ENCODE measurements at places on chromosomes 5 and 9.

DNA sequence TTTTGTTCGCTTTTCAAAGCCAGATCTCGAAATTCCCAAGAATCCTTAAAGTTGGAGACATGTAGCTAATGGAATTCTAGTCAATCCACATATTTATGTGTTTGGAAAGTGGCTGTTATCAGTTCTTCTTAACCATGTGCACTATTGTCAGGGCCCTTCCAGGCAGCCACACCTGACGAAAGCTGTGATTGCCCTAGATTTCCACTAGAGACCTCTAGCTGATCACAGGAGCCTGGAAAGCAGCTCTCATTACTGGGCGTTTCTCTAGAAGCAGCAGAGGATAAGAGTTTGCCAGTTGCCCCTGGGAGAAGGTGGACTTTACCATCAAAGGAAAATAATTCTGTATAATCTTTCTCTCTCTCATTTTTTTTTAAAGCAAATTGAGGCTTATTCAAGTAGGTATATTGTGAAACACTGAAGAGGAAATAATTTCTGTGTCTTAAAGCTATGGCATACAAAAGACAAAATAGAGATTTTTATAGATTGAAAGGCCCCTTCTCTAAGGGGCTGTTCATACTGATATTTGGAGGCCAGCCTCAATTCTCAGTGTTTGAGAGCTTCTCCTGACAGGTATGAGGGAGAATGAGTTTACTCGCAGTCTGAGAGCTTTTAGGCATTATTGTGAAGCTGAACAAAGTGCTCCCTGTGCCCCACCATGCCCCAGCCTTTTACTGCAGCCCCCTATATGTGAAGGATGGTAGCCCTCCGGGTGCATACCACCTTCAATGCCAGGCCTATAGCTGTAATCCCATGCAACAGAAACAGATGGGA is 405.4 kb upstream of the ACTBL2 start:
- no peaks in the 10 kb centered on the region for H3K36me3 ChIP-seq
- DNase-seq = no peak
- peaks cover 5% of the 10 kb centered on the region for H3K4me1 ChIP-seq
- H3K27ac ChIP-seq = no peak overlapping the region

GRCh38 chr5:173299820-173300219 is 28.4 kb downstream of the STC2 start:
- H3K27ac ChIP-seq = no peak overlapping the region
- H3K4me1 ChIP-seq = no peaks in the 10 kb centered on the region
- no peak for DNase-seq
- no peaks in the 10 kb centered on the region for H3K27me3 ChIP-seq
- H3K36me3 ChIP-seq = no peaks in the 10 kb centered on the region

DNA sequence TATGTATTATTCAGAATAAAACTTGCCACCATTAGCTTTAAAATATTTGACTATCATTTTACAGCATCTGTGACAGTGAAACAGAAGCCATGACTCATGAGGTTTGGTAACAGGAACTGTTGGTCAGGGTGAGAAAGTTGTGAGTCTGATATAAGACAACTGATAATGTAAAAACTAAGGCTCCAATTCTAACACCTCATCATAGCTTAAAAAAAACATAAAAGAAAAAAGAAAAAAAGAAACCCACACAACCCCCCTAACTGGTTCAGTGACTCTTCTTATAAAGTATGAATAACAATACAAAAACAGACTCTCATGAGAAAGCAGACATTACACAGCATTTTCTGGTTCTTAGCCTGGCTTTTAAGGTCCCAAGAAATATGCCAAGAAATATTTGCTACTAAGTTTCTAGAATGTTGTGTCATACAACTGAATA is 85.8 kb downstream of the MRPS27 start:
- H3K4me1 ChIP-seq = peaks cover 5% of the 10 kb centered on the region
- H3K4me3 ChIP-seq = no peak overlapping the region
- H3K36me3 ChIP-seq = peaks cover 5% of the 10 kb centered on the region
- no peaks in the 10 kb centered on the region for H3K27me3 ChIP-seq
- H3K27ac ChIP-seq = no peak overlapping the region

DNA sequence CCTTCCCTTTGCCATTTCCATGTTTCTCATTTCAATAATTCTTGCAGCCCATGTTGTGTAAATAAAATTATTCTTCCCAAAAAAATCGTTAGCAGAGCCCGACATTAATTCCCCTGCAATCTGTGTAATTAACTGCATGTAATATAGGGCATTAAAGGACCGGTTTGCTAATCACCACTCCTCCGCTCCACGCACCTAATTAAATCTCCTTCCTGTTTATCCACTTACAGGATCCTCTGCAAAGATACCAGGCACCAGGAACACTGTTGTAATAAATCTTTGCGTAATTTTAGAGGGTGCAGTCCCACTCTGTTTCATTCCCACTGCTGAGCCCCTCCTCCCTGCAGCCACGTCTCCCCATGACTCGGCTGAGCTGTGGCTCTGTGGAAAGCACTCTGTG is 105.0 kb upstream of the PPP1R26 start:
- H3K4me3 ChIP-seq = no peak overlapping the region
- H3K27ac ChIP-seq = no peak overlapping the region
- no peak for DNase-seq
- H3K27me3 ChIP-seq = no peaks in the 10 kb centered on the region

GRCh38 chr9:130634191-130634768 is 30.1 kb upstream of the PRDM12 start:
- no peak for DNase-seq
- no peak overlapping the region for H3K27ac ChIP-seq
- H3K27me3 ChIP-seq = no peaks in the 10 kb centered on the region
- H3K4me1 ChIP-seq = no peaks in the 10 kb centered on the region
- H3K36me3 ChIP-seq = peaks cover 76% of the 10 kb centered on the region

- no peak overlapping the region for H3K4me3 ChIP-seq
- no peaks in the 10 kb centered on the region for H3K4me1 ChIP-seq
- no peak for DNase-seq
- H3K27me3 ChIP-seq = no peaks in the 10 kb centered on the region
- no peak overlapping the region for H3K27ac ChIP-seq
- H3K36me3 ChIP-seq = no peaks in the 10 kb centered on the region
These were observed 49.4 kb downstream of the ELOVL7 start for GRCh38 chr5:60794691-60795090.

DNA sequence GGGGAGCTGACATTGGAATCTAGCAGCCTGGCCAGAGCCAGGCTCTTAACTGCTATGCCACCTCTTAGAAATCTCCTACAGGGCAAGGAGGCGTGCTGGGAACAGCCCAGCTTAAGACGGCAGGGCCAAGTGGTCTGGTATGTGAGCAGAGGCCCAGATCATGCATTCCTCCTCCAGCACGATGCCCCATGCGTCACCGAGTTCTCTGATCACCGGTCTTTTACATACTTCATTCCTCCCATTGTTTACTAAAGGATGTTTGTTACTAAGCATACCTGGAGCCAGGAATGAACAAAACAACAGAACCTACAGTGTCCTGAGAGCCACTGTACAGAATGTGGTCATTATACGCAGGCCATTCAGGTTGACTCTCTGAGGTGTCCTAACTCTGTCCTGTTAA is 73.8 kb downstream of the TRIO start:
- no peaks in the 10 kb centered on the region for H3K36me3 ChIP-seq
- no peak overlapping the region for H3K4me3 ChIP-seq
- peak overlapping the region; percentile 82 for H3K27ac ChIP-seq

DNA sequence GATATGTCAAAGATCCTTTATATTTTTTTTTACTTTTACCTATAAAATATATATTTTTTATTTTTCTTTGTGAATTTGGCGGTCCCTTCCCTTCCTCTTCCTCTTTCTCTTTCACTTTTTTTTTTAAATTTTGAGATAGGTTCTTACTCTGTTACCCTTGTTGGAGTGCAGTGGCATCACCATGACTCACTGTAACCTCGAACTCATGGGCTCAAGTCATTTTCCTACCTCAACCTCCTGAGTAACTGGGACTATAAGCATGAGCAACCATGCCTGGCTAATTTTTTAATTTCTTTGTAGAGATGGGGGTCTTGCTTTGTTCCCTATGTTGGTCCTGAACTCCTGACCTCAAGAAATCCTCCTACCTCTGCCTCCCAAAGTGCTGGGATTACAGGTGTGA is 258.0 kb upstream of the CLINT1 start:
- no peak for DNase-seq
- no peak overlapping the region for H3K27ac ChIP-seq
- H3K4me1 ChIP-seq = no peaks in the 10 kb centered on the region
- H3K36me3 ChIP-seq = no peaks in the 10 kb centered on the region
- H3K4me3 ChIP-seq = no peak overlapping the region
- H3K27me3 ChIP-seq = no peaks in the 10 kb centered on the region

- H3K27me3 ChIP-seq = no peaks in the 10 kb centered on the region
- H3K4me1 ChIP-seq = peaks cover 29% of the 10 kb centered on the region
- H3K4me3 ChIP-seq = no peak overlapping the region
- DNase-seq = no peak
These were observed 185.8 kb downstream of the CD180 start for GRCh38 chr5:67010684-67011409.

GRCh38 chr5:98770209-98770910 is 3.1 kb upstream of the RGMB start:
- H3K27ac ChIP-seq = peak overlapping the region; percentile 22
- peak; percentile 86 for DNase-seq
- H3K4me3 ChIP-seq = peak overlapping the region; percentile 70
- no peaks in the 10 kb centered on the region for H3K27me3 ChIP-seq

- no peak overlapping the region for H3K4me3 ChIP-seq
- no peaks in the 10 kb centered on the region for H3K27me3 ChIP-seq
- no peaks in the 10 kb centered on the region for H3K4me1 ChIP-seq
- no peaks in the 10 kb centered on the region for H3K36me3 ChIP-seq
- H3K27ac ChIP-seq = no peak overlapping the region
These were observed 308.6 kb upstream of the EFNA5 start for GRCh38 chr5:107979291-107979690.

DNA sequence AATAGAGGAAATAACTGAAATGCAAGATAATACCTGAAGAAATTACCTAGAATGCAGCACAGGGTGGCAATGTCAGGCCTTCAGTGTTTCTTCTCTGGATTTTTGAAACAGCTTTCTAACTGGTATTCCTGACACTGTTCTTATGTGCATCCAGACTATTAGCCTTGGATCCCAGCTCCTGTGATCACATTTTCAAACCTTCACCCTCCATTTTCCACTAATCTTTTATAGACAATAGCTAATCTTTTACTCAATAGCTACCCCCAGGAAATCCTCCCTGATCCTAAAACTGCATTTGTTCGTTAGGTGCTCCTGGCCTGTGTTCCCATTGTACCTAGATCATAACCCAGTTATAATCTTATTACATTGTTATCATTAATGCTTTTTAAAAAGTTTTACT is 101.5 kb upstream of the DHFR start:
- H3K27ac ChIP-seq = no peak overlapping the region
- H3K4me1 ChIP-seq = no peaks in the 10 kb centered on the region
- no peaks in the 10 kb centered on the region for H3K27me3 ChIP-seq
- H3K36me3 ChIP-seq = peaks cover 8% of the 10 kb centered on the region
- no peak for DNase-seq

DNA sequence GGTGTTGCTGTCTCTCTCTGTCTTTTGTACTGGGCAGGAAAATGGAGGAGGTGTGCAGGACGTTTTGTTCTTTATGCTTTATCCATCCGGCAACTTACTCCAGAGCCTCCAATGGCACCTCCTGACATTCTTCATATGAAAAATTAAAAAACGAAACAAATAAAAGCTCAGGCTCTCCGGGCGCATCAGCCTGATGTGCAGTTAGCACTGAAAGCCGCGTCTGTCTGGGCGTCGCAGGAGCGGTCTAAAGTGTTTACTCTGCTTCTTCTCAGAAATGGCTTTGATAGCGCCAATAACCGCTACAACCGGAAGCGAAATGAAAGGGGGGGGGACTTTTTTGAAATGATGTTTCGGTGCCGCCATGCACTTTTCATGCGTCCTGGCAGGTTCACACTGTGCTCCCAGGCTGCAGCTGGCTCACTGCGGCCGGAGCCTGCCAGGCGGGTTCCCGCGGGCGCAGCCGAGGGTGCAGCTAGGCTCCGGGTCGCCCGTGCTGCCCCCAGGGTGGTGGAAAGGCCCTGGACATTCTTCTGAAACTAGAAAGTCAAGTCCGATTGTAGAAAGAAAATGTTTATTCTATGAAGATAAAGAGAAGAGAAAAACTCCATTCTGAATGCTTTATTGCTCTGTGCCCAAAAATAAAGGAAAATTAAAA is 407.7 kb upstream of the IRX1 start:
- no peak for DNase-seq
- no peak overlapping the region for H3K27ac ChIP-seq
- no peaks in the 10 kb centered on the region for H3K36me3 ChIP-seq
- H3K4me3 ChIP-seq = peak overlapping the region; percentile 6

DNA sequence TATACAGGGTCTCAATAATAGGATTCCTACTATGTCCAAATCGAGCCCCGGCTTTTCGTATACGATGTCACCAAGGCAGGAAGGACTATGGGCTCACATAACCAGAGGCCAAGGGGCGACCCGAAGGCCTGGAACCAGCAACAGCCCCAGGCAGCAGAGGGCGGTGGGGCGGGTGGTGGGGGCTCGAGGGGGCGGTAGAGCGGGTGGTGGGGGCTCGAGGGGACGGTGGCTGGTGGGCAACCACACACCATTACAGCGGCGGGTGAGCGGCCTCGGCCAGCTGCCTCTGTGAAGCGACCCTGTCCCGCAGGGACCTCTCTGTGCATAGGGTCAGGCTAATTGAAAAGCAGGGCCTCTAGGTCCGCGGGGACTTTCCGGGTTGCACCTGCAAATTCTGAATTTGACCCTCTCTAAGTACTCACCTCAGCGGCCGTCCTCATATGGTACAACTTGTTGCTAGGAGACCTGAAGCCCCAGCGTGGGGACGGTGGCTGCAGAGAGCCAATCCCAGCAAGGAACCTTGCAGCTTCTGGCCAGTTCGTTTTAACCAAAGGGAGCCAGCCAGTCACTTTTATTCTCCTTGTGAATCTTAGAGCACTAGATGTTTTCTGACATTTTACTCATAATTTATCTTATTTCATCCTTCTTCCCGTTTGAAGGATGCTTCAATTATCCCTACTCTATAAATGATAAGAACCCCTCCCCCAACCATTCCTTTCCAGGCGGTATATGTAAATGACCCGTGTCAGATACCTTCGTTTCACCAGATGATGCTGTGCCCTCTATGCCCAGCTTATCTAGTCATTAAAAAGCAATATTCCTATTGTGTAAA is at the start of gene NME5:
Gene NME5 (minus strand): TSS at position 480 of the 832 bp plus-strand sequence. CDS start 648 bp downstream, outside the sequence.
- H3K27ac ChIP-seq = peak within 1 kb of the TSS; percentile 49
- H3K4me3 ChIP-seq = no peak within 1 kb of the TSS
- DNase-seq = peak; percentile 83
- H3K27me3 ChIP-seq = no peaks in the 10 kb centered on the region
- H3K4me1 ChIP-seq = peaks cover 10% of the 10 kb centered on the region
